ENCODE measurements at places on chromosomes 6 and 20. TPM values are rescaled to one million over a fixed set of nuclear protein-coding genes. Genes with fewer than 3 reads are reported as not detected.
A peak's percentile ranks its signal among the peaks of the same experiment; 100 is the strongest.

- no peak for DNase-seq
Observed at GRCh38 chr6:157763129-157763903, 59.7 kb upstream of the SNX9 start.

GRCh38 chr6:321158-321438 lies 28.8 kb downstream of the DUSP22 start:
- peak; percentile 34 for DNase-seq

- no peak for DNase-seq
Observed at GRCh38 chr6:158131926-158132325, 36.1 kb downstream of the SERAC1 start.

DNA sequence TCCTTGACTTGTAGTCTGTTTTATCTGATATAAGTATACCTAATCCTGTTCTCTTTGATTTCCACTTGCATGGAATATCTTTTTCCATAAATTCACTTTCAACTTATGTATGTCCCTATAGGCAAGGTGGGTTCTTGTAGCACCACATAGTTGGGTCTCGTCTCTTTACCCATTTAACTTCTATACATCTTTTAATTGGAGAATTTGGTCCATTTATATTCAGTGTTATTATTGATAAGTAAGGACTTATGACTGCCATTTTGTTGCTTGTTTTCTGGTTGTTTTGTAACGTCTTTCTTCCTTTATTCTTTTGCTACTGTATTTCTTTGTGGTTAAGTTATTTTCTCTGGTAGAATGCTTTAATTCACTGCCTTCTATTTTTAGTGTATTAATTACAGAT lies 14.5 kb upstream of the ZNF311 start:
- no peak for DNase-seq

- DNase-seq: no peak
Observed at GRCh38 chr6:159094444-159095252, 49.9 kb upstream of the TAGAP start.

PRKN gene
- total RNA-seq: 15.9 TPM

FAM83B gene
- total RNA-seq: not detected

DNA sequence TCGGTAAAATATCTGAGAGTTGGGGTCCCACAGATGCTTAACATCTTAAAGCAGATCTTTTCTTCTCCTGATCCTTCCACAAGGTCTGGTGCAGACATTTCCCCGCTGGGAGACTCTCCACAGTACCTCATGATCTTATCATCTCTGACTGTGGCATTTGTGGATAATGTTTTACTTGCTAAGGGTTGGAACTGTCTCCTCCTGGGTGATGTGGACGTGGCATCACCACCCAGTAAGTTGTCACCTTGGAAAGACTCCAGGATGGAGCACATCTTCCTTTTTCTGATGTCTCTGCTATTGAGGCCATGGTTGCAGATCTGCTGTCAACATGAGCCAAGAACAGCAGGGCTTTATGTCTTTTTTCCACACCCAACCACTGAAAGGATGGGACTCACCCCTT lies 42.0 kb upstream of the FANCE start:
- DNase-seq: no peak

DNA sequence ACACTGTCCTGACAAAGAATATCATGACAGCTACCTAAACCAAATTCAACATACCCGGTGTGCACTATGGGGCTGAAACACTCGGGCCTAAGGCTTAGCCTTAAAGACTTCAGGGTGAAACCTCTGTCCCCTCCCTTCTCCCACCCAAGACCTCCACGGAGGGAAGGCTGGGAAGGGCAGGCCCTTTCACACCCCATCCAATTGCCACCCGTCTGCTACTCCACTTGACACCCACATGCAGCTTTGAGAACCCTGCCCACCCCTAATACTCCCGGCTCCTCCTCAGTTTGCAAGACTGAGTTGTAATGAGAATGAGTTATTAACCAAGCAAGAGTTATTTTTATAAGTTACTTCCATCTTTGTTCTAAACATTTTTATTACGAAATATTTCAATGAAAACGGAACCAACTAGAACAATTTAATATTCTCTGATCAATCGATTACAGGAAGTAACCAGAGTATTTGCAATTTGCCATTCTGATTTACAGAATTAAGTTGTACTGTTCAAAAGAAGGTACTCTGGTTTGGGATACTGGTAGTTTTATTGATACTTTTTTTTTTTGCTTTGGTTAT lies 3.7 kb downstream of the TAF4 start:
- DNase-seq: peak; percentile 22

DNA sequence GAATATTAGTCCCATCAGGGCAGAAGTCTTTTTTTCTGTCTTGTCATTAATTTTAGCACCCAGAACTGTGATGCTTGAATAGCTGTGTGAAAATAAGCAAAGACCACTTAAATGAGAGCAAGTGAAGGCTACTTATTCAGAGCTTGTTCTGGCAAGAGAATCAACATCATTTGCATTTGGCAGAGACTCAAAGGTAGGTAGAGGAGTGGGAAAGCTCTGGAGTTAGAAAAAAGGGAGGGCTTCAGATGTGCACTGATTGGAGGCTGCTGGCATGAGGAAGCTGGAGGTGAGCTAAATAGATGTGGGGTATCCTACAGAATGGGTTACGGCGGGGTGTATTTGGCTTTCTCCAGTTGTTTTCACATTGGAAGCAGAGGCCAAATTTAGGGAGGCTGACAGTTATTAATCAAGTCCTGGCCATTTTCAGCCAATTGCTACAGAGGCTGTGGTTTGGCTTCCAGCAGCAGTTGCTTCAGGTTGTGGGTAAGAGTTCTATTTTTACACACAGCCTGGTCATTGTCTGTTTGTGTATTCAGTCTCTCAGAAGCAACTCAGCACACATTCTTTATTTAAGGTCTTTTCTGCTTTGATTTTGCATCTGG lies 254.3 kb downstream of the BTBD3 start:
- DNase-seq: no peak

DNA sequence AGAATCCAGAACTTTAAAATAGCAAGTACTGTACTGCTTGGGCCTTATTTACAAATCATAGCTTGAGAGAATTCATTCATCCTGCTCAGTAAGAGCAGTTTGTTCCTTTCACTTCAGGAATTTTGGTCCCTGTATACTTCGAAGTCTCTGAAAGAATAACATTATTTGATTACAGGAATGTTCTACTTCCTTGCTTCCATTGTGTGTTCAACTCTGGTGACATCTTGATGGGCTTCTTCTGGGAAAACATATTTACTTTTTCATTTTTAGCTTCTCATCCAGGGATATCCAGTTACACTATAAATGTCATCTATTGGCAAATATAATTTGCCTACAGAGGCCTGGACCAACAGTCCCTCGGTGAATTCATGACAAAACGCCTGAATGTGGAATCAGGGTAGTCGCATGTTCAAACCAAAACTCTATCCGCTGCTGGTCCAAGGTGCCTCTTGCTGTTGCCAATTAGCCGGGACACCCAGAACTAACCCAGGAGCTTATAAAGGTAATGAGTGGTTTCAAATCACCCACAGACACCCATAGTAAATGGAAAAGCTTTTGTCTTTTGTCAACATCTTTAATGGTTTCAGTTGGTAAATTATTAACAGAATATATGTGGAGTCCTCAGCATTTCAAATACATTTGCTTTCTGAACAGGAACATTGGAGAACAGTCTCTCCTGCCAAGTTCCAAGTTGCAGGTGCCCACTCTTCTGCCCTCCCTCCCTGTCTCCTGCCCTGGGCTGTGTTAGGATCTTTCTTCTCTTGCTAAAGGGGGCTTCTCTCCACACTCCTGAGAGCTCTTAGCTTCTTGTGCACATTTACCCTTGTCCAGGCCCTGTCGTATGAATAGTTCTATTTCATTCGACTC lies 162.5 kb upstream of the CITED2 start:
- no peak for DNase-seq

SLC17A3 gene
- not detected for total RNA-seq

SOD2 gene
- total RNA-seq: 370 TPM

DNA sequence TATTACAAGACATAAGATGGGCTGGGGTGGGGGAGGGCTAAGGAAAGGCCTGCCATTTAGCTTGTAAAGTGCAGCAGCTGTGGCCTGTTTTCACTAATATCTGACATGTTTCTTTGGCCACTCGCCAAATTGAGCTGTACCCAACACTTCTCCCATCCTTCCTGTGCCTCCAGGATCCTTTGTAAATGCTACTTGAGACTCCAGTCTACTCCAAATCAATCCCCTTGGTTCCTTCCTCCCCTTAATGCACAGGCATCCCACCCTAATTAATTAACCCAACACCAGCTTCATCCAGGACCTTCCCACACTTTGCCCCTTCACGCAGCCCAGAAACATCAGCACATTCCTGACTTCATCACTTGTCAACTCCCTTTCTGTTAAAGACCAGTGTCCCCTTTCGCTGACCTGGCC lies 55.0 kb upstream of the TCF21 start:
- DNase-seq: no peak

DNA sequence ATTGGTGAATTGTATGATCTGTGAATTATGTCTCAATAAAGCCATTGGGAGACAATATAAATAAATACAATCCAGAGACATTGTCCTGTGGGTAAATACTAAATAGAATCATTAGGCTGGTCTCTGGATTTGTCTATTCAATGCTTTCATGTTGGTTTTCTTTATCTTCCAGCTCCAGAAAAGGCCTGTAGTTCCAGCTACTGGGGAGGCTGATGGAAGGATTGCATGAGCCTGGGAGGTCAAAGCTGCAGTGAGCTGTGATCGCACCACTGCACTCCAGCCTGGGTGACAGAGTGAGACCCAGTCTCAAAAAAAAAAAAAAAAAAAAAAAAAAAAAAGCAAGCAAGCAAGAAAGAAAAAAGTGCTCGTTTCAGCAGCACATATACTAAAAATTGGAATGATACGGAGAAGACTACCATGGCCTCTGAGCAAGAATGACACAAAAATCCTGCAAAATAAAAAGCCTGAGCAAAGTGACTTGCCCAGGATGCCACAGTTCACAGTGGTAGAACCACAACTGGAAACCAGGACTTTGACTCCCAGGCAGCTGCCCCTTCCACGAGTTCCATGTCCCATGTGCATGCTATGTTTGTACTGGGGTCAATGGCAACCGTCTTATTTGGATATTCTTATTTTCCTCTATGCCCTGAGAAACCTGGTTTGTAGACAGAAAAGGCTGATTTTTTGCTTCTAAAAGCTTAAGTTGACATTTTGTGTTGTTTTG lies 33.6 kb upstream of the GMPR start:
- no peak for DNase-seq

CYP39A1 gene
- 8.3 TPM for total RNA-seq

- no peak for DNase-seq
Observed at GRCh38 chr6:112441607-112442006, 94.5 kb downstream of the RFPL4B start.

NKAPL gene
- 2.9 TPM for total RNA-seq

- DNase-seq: no peak
Observed at GRCh38 chr6:168825226-168826077, 384.5 kb downstream of the SMOC2 start.

- DNase-seq: no peak
Observed at GRCh38 chr20:52981051-52981450, 8.9 kb downstream of the TSHZ2 start.

- DNase-seq: no peak
Observed at GRCh38 chr6:170281331-170282292, 9.3 kb downstream of the DLL1 start.

DNA sequence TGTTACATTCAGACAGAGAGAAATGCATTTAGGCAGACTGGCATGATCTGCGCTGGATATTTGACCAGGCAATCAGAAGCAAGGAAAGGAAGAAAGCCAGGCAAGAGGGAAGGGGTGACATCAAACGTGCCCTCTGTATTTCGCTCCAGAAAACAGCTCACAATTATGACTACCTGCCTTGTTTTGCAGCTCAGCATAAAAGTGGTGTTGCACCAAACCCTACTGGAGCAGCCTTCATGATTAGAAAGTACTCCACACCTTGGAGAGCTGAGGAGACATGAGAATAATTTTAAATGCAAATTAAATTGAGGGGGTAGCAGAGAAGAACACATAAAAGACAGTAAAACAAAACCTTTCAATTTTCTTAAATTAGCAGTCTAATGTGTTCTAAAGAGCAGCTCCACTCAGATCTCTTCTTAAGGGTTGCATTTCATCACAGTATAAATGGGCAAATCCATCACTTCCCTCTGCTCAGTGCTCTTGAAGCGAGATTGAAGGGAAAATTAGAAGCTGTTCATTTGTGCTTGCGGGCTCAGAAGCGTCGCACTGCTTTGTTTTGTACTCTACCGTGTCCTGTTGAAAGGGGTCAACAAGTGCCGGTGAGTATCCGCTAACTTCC lies at the start of gene PHACTR1:
Gene PHACTR1, plus strand, starts transcription at position 470 of the 619 bp plus-strand sequence.
- DNase-seq: no peak

GRCh38 chr20:25090492-25091429 lies 8.8 kb upstream of the VSX1 start:
- DNase-seq: no peak

HFE gene
- 13.9 TPM for total RNA-seq

DNA sequence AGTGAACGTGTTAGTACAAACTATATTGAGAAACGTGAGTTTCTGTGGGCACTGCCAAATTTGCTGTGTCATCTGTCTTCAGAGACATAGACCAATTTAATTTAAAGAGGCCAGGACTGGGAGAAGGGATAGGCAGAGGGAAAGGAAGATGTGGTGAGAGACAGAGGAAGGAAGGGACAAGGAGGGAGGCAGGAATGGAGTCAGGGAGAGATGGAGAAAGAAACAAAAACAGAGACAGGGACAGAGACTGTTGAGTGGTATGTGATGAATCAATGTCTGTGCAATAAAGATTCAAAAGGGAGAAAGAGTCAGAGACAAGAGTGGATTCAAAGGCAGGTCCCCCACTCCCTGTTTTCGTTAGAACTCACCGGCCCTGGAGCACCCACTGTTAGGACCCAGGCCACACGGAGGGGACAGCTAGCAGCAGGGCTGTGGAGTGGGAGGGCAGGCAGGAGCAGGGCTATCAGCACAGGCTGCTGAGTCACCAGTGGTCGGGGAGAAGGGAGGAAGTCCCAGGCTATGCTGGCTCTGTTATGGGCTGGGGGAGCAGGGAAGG lies 51.6 kb upstream of the CHD6 start:
- DNase-seq: no peak

DNA sequence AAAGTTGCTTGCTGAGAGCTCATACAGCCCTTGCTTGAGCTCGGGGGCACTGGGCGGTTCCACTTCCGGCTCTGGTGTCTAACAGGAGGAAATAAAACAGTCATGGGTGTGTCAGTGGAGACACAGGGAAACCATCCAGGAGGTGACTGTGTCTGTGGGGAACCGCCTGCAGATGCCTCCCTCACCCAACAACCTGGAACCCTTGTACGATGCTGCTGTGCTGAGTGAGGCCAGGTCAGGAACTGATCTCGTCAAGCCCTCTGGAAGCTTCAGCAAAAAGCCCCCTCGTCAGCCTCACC lies 15.5 kb downstream of the TXNDC5 start:
- no peak for DNase-seq

DNA sequence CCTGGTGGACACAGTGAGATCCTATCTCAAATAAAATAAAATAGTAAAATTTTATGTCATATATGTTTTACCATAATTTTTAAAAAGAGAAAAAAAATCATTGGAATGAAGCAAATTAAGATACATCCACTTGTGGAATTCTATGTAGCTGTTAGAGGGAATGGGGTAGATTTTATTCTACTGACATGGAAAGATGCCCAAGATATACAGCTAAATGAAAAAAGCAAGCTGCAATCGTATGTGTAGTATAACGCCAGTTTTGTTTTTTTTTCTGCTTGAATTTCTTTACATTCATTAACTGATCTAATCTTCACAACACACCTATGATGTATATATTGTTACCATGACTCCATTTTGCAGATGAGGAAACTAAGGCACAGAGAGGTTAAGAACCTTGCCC lies 23.4 kb upstream of the RANBP9 start:
- DNase-seq: no peak
